ENCODE measurements at places on chromosomes 7 and 10.

DNA sequence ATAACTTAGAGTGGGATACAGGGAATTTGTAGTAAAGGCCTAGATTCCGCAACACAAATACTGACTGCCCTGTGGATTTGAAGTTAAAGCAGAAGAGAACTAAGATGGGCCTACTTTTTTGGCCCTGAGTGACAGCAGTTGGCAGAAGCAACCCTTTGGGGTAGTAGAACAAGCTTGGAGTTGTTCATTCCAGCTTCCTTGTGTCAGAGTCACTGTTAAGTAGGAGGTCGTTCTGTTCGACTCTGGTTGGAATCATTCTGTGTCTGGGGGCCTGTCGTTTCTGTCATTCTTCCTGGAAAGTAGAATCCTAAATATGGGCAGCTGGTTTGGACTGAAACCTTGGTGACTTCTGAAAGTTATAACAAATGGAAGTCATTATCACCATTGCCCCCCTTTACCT lies 865.9 kb downstream of the LRMDA start:
- no peak for DNase-seq

GRCh38 chr7:29340696-29341095 lies 146.1 kb downstream of the CHN2 start:
- DNase-seq: no peak

- DNase-seq: no peak
Observed at GRCh38 chr10:25575343-25575742, 358.7 kb upstream of the MYO3A start.

DNA sequence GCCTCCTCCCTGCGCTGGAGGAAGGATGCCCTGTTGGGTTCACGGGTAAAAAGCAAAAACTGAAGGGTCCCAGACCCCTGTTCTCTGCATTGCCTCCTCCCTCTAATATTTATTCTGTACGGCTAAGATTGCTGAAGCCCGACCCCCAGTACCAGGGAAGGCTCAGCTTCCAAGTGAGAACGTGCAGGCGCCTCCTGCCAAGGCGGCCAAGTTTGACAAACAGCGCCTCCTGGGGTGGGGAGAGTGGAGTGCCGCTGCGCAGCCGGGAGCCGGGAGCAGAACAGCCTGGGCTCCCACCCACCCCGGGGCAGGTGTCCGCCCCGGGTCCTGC lies 4.7 kb upstream of the EBF3 start:
- DNase-seq: no peak

DNA sequence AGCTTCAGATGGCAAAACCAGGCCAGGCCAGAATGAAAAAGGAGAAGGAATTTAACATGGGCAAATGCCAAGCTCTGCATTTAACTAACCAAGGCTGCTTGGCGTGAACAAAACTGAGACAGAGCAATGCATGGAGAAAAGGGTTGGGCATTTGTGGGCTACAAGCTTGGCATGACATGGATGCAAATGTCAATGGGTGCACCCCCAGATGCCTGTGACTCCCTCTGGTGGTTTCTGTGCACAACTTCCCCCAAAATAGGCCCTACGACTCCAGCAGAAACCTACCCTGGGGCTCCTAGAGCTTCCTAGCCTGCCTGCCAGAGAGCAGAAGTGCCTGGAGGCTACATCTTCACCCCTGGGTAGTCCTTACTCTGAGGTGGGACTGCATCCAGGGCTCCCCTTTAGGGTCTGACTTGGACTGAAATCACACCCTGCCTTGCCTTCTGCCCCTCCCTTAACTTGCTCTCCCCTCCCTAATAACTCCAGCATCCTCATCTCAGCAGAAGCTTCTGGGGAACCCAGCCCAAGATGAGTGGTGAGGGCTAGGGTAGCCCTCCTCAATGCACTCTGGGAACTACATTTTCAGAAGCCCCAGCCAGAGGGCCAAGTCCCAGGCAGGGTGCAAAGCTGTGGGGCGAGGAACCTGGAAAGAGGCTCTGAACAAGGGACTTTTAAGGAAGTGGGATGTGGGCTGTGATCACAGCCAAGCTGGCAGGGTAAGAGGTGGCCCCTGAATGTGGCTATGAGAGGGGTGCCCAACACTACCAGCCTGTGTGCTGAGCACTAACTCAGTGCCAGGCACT lies 11.3 kb downstream of the GPRIN2 start:
- no peak for DNase-seq

- no peak for DNase-seq
Observed at GRCh38 chr7:141153231-141153630, 79.4 kb downstream of the TMEM178B start.

- no peak for DNase-seq
Observed at GRCh38 chr7:35004531-35005095, 32.7 kb downstream of the DPY19L1 start.

DNA sequence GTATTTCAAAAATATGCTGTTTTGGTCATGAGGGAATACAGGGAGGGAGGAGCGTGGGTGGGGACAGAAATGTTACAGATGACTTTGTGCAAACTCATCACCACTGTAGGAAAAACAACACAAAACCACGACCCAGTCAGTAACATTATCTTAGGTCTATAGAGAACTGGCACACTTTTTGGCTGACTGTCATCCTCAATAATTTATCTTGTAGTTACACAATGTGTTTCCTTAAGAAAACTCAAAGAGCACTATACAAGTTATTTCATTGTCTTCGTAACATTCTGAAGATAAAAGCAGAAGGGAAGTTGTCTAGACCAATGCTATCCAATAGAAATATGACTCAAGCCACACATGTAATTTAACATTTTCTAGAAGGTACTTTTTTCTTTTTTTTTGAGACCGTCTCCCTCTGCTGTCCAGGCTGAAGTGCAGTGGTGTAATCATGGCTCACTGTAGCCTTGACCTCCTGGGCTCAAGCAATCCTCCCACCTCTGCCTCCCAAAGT lies 16.9 kb upstream of the CDK14 start:
- peak; percentile 62 for DNase-seq

DNA sequence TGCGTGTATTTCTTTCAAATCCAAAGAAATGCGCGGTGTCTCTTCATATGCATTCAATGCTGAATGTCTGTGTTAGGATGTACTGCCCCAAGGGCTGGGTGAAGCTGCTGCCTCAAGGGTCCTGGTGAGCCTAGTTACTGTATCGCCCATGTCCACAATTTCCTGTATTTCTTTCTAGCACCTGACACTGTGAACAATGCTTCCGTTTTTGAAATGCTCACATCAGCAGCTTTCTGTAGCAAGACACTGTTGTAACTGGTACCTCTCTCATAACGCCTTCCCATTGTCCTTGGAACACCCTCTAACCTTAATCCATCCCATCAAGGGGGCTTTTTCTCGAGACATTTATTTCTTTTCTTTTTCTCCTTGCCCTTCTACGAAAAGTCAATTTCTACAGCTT lies 25.1 kb downstream of the NRP1 start:
- DNase-seq: no peak

DNA sequence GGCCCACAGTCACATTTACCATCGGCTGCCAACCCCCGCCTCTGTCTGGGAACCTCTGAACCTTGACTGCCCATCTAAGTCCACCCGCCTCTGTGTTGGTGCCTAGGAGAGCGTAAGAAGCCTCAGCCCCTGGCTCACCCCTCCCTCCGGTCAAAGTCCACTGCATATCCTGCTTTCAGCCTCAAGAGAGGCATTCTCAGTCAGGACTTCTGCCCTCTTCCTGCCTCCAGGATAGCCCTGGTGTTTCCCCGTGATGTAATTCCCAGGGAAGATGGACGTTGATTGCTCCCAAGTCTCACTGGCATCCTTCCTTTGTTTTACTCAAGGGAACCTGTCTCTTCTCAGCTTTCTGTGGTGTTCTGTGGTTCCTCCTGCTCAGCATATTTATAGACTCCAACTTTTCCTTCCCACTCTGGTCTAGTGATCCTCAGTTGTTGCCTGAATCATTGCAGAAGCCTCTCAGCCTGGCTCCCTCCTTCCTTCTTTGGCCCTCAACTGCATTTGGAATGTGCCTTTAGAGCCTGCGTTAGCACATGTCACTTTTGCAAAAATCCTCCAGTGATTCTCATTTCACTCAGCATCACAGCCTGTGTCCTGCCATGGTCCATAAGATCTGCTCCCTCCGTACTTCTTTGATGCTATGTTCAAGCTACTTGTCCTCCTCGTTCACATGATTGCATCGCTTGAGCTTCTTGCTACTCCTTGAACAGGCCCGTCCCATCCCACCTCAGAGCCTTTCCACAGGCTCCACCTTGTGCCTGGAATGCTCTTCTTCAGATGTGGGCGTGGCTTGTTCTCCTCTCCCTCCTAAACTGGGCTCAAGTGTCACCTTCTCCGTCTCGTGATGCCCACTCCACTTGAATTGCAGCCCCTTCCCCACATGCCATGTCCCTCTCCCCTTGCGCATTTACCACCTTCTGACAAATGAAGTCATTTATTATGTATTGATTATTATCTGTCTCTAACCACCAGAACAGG lies 124.2 kb downstream of the PLPP4 start:
- DNase-seq: no peak

DNA sequence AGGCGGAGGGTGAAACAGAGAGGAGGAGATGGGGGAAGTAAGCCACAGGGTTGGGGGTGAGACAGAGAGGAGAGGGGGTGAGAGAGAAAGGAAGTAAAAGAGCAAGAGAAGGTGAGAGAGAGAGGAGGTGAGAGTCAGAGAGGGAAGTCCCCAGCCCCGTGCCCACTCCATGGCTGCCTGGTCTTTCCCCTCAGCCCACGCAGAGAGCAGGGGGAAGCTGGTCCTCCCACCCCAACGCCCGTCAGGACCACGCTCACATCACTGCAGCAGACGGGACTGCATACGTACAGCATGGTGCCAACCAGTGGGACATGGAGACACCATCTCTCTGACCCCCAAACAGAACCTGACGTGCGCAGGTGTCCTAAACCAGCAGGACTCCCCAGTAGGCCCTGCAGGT lies 12.1 kb upstream of the PDGFA start:
- DNase-seq: no peak

DNA sequence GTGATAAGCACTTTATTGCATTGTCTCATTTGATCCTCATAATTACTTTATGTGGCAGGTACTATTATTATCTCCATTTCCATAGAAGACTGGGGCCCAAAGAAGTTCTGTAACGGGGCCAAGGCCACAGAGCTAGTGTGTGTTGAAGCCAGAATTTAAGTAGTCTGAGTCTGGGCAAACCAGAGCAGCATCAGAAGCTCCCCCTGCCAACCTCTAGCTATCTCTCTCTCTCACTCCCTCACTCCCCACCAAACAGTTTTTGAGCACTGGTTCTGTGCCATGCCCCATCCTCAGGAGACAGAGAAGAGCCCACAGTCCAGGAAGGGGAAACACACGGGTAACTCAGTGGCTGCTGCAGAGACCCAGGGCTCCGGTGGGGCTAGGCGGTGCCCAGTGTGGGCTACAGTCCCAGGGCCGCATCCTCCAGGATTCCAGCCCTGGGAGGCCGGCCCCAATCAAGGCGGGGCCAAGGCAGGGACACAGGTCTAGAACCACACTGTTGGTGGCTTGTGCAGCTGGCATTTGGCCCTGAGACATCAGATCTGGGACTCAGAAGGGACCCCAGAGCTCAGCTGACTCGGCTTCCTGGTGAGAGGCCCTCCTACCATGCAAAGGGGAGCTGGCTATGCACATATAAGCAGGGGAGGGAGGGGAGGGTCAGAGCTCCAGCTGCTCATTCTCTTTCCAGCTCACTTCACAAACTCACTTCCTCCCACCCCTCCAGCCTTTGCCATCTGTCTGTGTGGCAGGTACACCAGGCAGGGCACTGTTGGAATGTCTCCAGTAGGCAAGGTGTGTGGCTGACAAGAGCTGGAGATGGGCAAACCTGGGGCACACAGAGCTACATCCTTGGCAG lies 34.4 kb downstream of the COL13A1 start:
- DNase-seq: no peak

DNA sequence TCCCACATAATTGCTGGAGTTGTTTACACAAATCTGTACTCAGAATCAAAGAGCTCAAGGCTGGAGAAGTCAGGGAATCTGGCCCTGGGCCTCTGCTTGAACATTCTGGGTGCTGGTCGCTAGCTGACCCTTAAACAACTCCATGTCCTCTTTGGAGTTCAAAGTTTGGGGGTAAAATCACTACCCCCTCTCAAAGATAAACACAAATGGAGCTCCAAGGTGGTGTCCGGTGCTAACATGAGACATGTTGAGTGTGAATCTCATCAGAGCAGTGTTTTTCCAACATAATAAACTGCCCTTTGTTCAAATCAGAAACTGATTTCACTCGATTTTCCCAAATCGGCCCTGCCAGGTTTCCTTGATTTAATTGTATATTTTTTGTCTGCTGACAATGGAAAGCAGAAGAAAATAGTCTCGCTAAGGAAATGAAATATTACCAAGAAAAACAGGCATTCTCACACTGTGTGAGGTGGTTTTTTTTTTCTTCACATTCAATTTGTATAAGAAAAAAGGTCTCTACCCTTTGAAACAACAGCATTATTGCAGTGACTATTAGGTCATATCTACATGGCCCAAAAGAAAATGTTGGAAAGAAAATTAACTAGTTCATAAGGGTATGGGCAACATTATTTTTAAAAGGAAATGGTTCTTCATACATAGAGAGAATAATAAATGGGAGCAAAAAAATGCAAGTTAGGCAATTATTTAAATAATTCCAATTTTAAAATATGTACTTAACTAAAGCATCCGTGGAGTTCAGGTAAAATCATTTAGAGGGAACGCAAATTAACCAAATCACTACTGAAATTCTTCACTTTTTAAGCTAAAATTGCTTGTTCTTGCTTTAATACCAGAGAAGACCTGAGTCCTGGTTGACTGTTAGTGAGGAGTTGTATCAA lies 56.1 kb upstream of the CAPZA2 start:
- DNase-seq: no peak

GRCh38 chr7:21054427-21055112 lies 267.9 kb upstream of the SP8 start:
- DNase-seq: no peak

Measured in fibroblast of skin of left quadriceps (primary cell).